ENCODE measurements at places on chromosomes 3 and 15.

DNA sequence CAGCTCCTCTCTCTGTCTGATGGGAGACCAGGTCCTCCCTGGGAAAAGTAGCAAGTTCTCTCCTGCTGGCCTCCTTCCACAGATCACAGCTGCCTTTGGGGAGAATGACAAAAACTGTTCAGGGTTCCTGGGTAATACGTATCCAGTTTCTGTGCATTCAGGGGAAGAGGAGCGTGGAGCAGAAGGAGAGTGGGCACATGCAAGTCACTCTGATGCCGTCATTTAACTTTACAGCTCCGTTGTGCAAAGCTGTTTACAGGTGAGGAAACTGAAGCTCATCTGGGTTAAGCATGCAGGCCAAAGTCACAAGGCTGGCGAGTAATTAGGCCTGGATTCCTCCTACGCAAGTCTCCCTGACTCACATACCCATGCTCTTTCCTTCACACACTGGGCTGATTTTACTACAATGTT lies 7.5 kb upstream of the TM4SF1 start:
- DNase-seq = no peak

GRCh38 chr3:2714834-2715233 lies 395.3 kb downstream of the IL5RA start:
- no peak for DNase-seq

DNA sequence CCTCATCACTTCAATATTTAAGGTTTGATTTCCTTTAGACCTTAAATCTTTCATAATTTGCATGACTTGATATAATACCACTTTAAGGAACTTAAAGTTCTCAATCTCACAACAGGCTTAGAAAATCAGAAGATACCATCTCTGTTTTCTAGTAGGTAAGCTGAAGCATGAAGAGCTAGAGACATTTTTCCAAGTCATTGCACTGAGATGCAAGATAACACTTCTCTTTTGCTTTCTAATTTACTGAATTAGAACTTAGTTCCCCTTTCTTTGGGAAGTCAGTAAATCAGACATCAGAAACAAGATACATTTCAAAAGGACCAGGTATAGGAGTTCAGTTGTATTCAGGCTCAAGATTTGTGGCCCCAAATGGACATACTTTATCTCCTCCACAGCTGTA lies 79.7 kb downstream of the DZIP3 start:
- no peak for DNase-seq

GRCh38 chr15:38602910-38603670 lies 38.5 kb upstream of the RASGRP1 start:
- DNase-seq = no peak

DNA sequence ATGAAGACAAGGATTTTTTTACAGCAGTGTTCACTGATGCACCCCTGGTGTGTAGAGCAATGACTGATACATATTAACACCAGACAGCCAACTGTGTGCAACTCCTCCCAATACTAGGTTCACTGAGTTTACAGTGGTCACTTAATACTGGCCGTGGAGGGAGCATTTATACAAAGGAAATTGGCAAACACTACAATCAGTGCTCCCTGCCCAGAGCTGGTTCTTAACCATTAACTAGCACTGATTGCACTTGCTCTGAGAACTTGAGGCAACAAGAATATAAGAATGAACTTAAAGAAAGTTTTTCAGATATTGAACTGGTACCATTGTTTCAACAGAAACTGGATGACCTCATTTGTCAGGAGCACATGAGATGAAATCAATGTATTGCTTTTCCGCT lies 110.6 kb downstream of the MAGI1 start:
- no peak for DNase-seq

Data from right forelimb (tissue), 1 donor.